ENCODE measurements at places on chromosomes 16 and 17. TPM values are rescaled to one million over a fixed set of nuclear protein-coding genes. Genes with fewer than 3 reads are reported as not detected.
A peak's percentile ranks its signal among the peaks of the same experiment; 100 is the strongest.

- H3K27ac ChIP-seq, result no peak overlapping the region
- H3K4me3 ChIP-seq, result no peak overlapping the region
- no peaks in the 10 kb centered on the region for H3K27me3 ChIP-seq
- H3K4me1 ChIP-seq, result peaks cover 5% of the 10 kb centered on the region
- no peak for DNase-seq
Measured at GRCh38 chr16:24203675-24204074, 52.5 kb upstream of the CACNG3 start.

Gene PRAC1
- not detected for total RNA-seq

DNA sequence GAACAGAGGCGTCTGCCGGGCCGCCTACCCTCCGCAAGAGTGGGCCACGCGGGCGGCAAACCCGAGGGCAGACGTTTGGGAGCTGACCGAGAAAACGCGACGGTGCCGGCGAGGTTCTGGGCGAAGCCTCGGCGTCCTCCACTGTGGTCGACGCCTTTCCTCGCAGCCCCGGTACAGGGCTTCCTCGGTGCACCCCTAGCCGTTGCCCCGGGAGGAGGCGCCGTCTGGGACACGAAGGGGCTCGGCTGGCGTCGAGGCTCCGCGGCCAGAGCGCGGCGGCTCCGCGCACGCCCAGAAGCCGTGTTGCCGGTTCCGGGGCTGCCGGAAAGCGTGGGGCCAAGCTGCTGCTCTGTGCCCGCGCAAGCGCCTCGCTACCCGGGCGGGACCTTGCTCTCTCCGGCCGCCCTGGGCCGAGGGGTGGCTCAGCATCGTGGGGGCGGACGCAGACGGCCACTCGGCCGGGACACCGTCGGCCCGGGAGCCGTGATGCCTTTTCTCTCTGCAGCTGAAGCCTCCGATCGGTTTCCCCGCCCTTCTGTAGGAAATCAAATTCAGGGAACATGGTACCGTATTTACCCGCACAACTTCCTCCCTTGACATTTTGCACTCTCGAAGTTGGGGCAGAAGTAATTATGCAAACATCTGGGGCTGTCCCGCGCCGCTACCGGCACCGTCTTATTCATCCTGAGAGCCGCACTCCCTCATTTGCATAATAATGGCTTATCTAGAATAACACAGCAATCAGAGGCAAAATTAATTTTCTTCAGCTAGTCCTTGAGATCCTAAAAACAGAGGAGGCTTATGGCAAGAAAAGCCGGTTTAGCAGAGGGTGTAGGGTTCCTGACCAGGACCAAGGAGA is 7.3 kb upstream of the CBX8 start:
- H3K27me3 ChIP-seq, result peaks cover 72% of the 10 kb centered on the region
- peaks cover 43% of the 10 kb centered on the region for H3K4me1 ChIP-seq
- no peaks in the 10 kb centered on the region for H3K36me3 ChIP-seq
- peak overlapping the region; percentile 66 for H3K4me3 ChIP-seq
- peak; percentile 91 for DNase-seq
- H3K27ac ChIP-seq, result peak overlapping the region; percentile 63

- no peak overlapping the region for H3K4me3 ChIP-seq
- H3K36me3 ChIP-seq, result no peaks in the 10 kb centered on the region
- no peak overlapping the region for H3K27ac ChIP-seq
- no peak for DNase-seq
Measured at GRCh38 chr16:25812215-25812614, 120.5 kb downstream of the HS3ST4 start.

DNA sequence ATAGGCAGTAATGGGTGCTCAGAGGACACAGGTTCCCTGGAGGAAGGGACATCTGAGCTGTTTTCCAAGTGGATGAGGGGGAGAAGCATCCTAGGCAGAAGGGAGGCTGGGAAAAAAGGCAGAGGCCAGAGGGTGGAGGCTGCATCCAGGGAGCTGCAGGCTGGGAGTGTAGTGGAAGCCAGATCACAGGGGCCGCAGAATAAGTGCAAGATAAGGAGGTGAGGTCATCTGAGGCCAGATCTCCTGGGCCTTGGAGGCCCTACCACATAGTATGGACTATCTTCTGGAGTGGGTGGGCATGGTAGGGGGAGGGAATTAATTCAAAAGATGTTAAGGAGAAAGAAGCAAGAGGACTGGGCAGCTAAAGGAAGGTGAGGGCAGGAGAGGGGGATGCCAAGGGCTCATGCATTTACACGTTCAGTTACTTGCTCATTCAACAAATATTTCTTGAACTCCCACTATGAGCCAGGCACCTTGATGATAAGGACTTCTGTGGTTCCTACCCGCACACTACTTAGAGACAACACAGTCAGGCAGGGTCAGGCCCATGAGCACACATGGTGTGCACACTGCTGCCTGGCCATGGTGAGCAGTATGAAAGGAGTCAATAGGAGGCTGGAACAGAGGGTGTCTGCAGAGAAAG is 2.4 kb upstream of the RIPOR1 start:
- DNase-seq, result no peak
- H3K36me3 ChIP-seq, result no peaks in the 10 kb centered on the region
- no peak overlapping the region for H3K4me3 ChIP-seq

Gene TPSB2
- not detected for total RNA-seq

DNA sequence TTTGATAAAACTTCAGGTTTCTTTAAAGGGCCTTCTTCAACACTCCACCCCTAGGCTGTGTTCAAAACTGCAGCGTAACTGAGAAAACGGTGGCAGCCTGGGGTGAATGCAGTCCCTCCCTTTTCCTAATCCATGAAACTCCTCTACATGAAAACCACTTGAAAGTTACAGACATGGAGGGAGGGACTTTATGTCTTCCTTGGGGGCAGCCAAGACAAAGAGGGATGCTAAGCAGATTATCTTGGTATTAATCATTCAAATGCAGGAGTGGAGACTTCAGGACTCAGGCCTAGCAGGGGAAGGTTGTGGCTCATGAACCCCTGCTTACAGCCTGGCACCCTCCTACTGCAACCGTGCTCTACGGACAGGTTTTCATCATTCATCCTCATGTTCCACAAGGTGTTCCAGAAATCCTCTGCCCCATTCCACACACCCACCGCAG is 46.8 kb downstream of the RNF112 start:
- no peak for DNase-seq
- no peak overlapping the region for H3K27ac ChIP-seq
- H3K4me1 ChIP-seq, result peaks cover 29% of the 10 kb centered on the region
- H3K4me3 ChIP-seq, result no peak overlapping the region

Data from activated CD4-positive, alpha-beta T cell treated with anti-CD3 and anti-CD28 coated beads for 36 hours (primary cell).